ENCODE measurements at places on chromosomes 5 and 9.

DNA sequence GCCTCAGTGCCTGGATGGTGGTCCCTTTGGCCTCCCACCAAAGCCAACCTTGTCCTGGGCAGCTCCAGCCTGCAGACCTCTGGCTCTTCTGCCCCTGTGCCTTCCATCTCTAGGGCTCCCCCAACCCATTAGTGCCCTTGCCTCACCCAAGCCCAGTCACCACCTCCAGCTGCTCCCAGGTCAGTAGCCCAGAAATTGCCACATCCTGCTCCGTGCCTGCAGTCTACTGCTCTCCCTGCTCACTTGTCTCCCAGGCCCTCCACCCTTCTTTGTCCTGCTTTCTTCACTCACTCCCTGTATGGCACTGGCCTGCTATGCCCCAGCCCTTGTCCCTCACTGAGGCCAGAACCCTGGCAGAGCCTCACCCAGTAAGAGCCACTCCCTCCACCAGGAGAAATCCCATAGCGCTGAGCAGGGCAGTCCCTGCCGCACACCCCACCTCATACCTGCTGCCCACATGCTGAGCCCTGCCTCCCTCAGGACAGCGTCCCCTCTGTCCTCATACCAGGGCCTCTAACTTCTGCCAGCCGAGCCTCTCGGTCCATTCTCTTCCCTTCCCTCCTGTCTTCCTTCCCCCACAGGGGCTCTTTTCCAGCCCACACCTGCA, 44.4 kb downstream of the JADE2 start:
- no peak for DNase-seq

- DNase-seq: peak; percentile 5
Measured at GRCh38 chr5:76790632-76791290, 28.1 kb upstream of the F2RL1 start.

DNA sequence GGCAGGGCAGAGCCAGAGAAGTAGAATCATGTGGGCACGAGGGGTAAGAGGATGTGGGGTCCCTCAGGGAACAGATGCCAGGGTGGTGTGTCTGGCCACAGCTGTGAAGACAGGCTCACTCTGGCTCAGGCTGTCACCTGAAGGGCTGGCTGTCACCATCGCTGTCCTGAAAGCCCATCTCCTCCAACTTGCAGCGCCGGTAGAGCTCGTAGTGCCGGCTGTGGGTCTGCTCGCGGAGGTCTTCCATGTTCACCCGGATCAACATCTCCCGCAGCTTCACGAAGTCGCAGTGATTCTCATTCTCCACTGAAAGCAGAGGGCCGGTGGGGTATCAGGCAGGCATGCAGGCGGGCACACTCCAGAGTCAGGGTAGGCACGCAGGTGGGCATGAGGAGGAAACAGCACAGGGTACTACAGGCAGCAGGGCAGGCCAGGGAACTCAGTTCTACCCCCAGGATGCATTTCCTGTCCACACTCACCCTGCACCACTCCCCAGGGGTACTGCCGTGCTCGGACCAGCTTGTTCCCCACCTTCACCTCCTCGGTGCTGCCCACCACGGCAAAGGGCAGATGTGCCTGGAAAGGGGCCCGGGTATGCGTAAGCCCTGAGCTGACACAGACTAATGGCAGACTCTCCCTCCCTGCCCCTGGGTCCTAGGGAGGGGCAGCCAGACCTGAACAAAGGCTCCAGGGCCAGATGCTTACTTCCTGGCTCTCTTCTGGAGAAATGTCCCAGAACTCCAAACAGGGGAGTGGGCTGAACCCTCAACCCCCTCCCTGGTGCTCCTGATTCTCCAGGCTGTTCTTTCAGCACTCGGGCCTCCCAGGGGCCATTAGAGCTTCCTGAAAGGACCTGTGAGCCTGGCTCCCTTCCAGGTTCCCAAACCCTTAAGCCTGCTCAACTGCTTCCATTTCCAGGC, 14.4 kb downstream of the CCNI2 start:
- no peak for DNase-seq

GRCh38 chr5:119368238-119368630, 12.4 kb downstream of the TNFAIP8 start:
- DNase-seq: peak; percentile 82

GRCh38 chr9:123326662-123327093, 29.3 kb upstream of the CRB2 start:
- no peak for DNase-seq

All from CD4-positive, alpha-beta T cell treated with Interleukin-17A for 1 hour (primary cell).